Cardiac septum (tissue), 1 donor: ENCODE measurements at places on chromosomes 1 and 21.

- DNase-seq: no peak
These were observed 125.0 kb downstream of the TIAM1 start for GRCh38 chr21:31218830-31219608.

DNA sequence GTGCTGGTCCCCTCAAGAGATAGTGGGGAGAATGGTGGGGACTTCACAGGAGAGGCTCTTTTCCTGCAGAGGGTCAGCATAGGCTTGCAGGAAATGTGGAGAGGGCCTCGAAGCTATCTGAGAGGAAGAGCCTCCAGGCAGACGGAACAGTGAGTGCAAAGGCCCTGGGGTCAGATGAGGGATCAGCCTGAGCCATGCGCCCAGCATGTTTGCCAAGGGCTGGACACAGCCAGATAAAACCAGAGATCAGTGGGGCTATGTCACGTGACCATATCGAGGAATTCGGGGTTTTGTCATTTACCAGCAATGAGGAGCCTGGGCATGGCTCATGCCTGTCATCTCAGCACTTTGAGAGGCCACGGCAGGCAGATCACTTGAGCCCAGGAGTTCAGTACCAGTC is 6.5 kb upstream of the UTS2 start:
- no peak for DNase-seq

DNA sequence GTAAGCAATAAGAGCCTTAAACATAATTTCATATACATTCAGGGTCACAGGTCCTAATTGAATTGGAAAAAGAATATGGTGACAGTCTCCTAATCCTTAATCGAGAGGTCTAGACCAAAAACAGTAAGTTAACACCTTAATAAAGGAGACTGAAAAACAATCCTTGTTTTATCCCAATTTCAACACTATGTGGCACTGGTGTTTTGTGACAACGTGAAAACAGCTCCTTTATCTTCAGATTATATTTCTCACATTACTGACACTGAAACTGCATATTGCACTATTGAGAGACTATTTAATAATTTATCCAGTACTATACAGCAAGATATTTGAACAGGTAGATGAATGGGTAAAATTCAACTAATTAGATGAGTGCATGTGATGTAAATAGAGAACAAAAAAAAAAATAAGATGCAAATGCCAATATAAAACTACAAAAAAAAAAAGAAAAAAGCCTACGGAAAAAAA is 34.1 kb downstream of the TP53BP2 start:
- no peak for DNase-seq

DNA sequence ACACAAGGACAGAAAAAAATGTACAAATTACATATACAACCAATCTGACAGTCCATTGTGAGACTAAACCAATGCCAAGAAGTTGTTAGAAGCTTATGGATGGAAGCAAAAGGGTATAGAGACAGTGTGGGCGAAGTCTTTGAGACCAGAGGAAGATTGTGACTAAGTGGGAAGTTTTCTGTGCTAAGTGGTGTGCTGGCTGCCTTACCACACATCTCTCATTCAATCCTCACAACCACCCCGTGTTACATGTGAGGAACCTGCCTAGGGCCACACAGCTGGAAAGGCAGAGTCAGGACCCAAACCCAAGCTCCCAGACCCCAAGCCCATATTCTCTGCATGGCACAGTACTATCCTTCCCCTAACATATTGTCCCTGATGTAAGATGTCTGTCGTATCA is 53.5 kb upstream of the DUSP10 start:
- no peak for DNase-seq

GRCh38 chr1:34425046-34425445 is 248.3 kb downstream of the C1orf94 start:
- DNase-seq: no peak

- DNase-seq: no peak
These were observed 100.9 kb upstream of the ST6GALNAC5 start for GRCh38 chr1:76766381-76766780.

GRCh38 chr1:68633141-68633919 is 136.4 kb upstream of the DEPDC1 start:
- no peak for DNase-seq
